ENCODE measurements at places on chromosomes 11 and 22.
A peak's percentile ranks its signal among the peaks of the same experiment; 100 is the strongest.

GRCh38 chr22:17875156-17875555 lies 100.9 kb upstream of the BID start:
- no peak for DNase-seq

DNA sequence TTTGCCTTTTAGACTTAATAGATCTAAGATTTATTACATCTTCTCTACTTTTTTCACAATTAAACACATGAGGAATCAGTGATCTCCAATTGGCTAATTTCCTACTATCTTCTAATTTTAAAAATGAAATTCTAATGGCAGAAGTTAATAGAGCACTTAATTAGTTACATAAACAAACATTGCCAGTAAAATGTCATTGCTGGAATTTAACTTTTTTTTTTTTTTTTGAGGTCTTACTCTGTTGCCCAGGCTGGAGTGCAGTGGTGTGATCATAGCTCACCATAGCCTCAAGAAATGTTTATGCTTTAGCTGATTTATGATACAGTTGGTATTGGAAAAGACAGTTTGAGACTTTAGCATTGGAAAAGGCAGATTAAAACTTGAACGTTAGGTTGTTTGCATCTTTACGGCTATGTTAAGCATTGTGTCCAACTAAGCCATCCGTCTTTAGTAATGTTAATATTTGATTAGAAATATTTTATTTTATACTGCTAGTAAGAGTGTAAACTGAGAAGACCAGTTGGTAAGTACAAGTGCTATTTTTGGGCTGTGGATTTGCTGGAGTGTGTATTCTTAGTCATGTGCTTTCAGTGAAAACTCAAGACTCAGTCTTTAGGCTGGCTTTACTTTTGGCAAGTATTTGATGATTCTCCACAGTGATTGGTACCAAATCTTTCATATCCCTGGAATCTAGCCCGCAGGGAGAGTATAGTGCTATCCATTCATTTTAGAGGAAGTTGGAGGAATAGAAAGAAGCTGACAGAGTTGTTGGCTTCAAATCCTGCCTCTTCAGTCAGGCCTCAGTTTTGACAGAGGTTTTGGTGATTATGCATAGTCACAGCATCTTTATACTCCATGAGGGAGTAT lies 4.5 kb downstream of the ANO5 start:
- no peak for DNase-seq

- DNase-seq = no peak
Observed at GRCh38 chr11:101456812-101457211, 127.0 kb downstream of the TRPC6 start.

DNA sequence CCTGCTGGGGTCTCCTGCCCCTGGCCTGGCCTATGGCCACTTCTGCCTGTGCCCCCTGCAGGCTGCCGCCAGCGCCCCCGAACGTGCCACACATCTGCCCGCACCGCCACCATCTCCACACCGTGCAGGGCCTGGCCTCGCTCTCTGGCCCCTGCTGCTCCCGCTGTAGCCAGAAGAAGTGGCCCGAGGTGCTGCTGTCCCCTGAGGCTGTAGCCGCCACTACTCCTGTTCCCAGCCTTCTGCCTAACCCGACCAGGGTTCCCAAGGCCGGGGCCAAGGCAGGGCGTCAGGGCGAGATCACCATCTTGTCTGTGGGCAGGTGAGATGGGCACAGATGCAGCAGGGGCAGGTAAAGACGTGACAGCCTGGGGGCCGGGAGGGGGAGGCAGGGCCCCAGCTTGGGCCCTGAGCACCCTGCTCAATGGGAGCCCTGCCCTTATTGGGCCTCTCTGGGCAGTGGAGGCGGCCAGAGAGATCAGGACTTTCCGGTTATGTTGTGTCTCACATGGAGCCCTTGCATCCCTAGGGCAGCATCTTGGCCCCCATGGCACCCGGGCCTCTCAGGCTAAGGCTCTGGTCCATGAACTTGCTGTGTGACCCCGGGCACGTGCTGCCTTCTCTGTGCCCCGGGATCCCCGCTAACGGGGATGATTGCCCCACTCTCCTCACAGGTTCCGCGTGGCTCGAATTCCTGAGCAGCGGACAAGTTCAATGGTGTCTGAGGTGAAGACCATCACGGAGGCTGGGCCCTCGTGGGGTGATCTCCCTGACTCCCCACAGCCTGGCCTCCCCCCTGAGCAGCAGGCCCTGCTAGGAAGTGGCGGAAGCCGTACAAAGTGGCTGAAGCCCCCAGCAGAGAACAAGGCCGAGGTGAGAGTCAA lies 18.5 kb downstream of the RELT start:
- no peak for DNase-seq

GRCh38 chr11:84719935-84720577 lies 907.1 kb downstream of the DLG2 start:
- peak; percentile 13 for DNase-seq

DNA sequence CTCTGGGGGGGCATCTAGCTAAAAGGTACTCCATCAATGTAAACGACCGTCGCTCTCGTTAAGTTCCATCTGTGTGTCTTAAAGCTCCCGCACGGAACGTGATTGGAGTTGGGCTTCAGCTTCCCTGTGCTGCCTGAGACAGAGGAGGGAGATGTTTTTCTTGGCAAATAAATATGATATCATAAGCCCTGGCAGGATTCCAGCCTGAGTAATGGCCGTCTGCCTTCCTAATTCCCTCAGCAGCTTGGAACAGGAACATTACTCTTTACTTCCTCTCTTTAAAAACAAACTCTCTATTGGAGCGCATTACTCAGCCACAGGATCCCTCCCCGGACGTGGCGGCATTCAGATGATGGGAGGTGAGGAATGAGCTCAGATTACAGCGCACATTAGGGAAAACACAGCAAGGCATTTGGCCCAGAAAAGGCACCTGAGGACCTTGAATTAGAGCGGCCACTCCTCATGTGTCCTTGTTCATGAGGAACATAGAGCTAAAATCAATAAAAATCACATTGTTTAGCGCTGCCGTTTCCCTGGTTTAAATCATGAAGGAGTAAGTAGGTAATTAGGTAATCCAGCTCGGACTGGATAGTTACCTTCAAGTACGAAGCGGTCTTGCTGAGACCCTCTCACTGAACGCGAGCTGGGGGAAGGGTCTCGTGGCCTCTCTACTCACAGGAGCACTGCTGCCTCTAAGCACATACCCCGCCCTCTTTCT lies 230.4 kb downstream of the ST3GAL4 start:
- peak; percentile 52 for DNase-seq

DNA sequence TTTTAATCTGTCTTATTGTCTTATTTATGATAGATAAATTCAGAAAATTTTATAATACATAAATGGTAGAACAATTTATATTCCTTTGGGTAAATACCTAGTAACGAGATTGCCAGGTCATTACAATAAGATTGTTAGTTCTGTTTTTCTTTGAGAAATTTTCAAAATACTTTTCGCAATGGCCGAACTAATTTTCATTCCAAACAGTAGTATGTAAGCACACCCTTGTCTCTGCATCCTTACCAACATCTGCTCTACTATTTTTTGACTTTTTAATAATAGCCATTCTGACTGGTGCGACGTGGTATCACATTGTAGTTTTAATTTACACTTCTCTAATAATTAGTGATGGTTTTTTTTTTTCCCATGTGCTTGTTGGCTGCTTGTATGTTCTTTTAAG lies 351.4 kb upstream of the LUZP2 start:
- no peak for DNase-seq

DNA sequence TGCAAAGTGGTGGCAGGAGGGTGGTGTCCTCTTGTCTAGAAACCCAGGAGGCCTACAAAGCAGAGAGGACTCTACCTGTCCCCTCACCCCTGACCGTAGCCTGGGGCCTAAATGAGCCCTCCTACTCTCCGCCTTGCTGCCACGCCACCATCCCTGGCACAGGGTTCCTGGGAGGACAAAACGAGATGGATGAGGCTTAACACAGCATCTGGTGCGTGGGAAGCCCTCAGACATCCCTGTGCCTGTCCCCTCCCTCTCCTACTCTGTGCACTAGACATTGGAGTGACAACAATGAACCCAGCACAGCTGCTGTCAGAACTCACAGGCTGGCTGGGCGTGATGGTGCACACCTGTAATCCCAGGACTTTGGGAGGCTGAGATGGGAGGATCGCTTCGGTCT lies 36.4 kb upstream of the DKK3 start:
- DNase-seq = no peak

DNA sequence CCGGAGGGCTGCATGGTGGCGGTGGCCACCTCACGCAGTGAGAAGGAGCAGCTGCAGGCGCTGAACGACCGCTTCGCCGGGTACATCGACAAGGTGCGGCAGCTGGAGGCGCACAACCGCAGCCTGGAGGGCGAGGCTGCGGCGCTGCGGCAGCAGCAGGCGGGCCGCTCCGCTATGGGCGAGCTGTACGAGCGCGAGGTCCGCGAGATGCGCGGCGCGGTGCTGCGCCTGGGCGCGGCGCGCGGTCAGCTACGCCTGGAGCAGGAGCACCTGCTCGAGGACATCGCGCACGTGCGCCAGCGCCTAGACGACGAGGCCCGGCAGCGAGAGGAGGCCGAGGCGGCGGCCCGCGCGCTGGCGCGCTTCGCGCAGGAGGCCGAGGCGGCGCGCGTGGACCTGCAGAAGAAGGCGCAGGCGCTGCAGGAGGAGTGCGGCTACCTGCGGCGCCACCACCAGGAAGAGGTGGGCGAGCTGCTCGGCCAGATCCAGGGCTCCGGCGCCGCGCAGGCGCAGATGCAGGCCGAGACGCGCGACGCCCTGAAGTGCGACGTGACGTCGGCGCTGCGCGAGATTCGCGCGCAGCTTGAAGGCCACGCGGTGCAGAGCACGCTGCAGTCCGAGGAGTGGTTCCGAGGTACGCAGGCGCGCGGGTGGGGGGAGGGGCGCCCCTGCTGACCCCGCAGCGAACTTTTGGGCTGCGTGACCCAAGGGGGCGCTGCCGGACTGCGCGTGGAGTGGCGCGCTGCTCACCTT lies 670 bp downstream of the NEFH start:
- DNase-seq = peak; percentile 16

DNA sequence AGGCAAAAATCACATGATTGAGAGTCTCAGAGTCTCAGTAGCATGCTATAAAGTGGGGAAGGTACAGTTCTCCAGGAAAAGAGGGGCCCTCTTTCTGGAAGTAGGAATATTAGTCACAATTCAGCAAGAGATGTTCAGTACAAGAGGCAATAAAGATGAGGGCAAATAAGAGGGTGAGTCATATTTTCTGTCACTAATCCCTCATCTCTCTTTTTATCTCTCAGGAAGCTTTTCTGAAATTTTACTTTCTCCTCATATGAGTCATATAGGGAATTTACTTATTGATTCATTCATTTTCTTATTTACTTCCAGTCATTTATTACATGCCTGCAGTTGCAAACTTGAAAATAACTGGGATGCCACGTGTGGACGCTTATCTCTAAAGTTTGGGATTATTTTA lies 3.4 kb upstream of the NXPE1 start:
- DNase-seq = no peak

DNA sequence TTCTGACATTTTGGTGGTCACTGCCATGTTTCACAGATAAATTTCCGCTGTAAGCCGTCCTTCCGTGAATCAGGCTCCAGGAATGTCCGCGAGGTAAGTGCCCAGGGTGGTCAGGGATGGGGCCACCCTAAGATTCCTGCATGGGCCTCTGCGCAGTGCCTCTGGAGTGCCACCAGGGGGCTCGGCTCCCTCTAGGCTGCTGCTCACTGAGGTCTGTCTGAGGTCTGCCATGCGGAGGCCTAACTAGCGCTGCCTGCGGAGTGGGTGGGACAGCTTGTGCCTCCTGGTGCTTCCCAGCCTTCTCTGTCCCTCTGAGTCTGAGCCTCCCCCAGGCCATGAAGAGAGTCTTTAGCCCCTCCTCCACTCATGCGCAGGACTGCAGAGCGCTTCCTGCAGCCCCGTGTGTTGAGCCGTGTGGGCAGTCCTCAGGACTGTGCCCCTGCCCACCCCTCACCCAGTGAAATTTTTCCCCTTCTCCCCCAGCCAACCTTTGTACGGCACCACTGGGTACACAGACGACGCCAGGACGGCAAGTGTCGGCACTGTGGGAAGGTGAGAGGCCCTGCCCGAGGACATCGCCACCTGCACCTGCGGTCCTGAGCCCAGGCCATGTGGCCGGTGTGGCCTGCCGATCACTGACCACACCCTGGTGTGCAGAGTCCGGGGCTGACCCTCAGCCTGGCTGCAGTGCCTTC lies 11.9 kb upstream of the MDK start:
- DNase-seq = no peak

GRCh38 chr11:126341760-126342161 lies 13.7 kb upstream of the ST3GAL4 start:
- no peak for DNase-seq

GRCh38 chr11:27429761-27430393 lies 42.7 kb downstream of the LGR4 start:
- DNase-seq = no peak

DNA sequence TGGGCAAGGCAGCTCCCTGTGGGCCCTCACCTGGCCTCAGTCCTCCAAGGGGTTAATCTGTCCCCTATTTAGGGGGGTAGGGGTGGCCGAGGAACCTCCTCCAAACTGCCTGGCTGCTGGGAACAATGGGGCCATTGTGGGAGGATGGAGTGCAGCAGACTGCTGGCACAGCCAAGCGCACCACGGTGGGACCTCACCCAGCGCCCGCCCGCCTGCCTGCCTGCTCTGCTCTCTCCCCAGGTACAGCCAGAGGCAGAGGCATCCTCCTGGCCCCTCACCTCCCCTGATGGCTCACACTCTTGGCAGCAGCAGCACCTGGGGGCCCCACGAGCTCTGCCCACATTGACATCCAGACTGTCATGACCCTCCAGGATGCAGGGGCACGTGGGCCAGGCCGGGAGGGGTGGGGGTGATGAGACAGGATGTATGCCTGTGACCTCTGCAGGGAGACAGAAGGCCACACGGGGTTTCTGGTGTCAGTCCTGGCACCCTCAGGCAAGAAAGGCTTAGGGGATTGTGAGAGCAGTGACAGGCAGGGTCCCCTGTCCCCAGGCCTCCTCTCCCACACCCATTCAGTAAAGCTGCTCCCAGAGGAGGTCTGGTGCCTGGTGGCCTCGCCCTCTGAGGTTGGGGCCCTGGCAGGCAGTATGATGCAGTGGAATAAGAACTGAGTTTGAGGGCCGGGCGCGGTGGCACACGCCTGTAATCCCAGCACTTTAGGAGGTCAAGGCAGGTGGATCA lies 11.4 kb downstream of the BCL9L start:
- DNase-seq = peak; percentile 46

GRCh38 chr11:12238420-12238819 lies 128.0 kb downstream of the MICAL2 start:
- DNase-seq = no peak

DNA sequence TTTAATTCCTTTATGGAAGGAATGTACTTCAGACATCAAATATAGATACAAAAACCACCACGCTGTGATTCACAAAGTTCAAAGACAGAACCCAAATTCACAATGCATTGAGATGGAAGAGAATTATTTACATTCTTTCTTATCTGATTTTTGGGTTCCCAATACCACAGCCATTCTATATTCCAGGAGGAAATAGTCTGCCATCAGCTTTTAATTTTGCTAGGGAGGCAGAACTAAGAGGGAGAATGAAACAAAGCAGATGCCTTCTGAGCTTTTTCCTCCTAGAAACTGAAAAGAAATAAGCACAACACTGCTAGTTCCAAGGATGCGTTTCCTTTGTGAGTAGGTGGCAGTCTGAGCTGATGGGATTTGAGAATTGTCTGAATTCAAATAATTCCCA lies 283.0 kb upstream of the NARS2 start:
- no peak for DNase-seq

DNA sequence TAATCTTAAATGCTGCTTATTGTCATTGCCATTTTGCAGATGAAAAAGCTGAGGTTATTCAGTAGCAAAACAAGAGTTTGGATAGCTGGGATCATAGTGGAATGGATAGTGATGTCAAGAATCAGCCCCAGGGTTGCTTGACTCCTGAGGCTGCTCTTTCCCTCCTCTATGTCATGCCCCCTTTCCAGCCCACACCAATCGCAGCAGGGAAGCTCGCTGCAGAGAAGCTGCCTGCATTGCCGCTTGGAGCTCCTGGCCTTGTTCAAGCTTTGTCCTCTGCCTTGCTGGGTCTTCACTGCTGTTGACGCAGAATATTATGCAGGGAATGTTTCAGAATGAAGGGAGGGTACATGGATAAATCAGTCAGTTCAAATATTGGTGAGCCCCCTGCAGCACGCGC lies 128.8 kb upstream of the RASSF10 start:
- no peak for DNase-seq
